ENCODE measurements at places on chromosomes 6 and 20.

DNA sequence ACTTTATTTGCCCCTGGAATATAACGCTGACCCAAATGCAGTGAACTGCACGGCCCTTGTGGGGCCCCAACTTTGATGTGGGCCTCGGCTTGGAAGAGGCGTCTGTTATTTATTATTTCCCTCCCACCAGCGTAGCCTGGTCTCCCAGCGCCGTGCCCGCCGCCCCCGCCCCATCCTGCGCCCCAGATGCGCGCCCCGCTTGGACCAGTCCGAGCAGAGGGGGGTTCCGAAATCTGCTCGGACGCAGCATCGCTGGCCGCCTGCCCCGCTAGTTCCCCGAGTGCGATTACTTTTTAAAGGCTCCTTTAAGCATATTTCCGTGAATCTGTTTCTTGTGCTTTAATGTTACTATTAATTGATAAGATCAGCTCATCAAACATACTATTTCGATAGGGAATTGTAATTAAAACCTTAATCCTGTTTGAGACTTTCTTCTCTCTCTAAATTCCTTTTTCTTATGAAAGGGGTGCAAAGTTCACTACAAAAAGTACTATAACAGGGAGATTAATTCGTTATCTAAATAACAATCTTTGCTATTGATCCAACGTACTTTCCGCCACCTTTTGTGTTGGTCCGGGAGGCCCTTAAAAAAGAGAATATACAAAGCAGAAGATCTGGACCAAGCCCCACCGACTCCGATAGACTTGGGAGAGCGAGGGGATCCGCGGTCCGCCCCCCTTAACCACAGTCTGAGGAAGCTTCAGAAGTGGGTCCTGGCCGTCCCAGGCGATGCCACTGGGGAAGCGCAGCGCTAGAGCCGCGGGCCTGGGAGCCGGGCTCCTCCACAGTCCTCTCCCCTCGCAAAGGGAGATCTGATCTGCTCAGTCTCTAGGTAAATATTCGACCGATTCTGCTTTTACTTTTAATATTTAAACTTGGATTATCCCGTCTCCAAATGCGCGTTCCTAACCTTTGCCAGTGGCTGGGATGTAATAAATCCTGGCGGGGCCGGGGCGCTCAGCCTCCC, 10.2 kb downstream of the POU3F2 start:
- DNase-seq: no peak

DNA sequence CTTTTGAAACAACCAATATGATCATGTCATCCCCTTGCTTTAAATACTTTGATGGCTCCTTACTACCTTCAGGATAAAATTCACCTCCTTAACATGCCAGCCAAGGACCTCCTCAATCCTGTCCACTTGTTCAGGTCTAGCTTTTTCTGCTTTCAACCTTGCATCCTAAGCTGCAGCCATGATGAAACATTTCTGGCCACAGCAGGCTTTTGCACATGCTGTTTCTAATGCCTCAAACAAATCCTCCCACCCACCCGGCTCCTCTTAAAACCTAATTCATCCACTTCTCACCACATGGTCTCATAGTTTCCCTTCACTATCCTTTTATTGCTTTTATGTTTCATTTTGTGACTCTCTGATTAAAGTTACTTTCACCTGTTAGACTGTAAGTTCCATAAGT, 124.6 kb downstream of the MYB start:
- DNase-seq: no peak

DNA sequence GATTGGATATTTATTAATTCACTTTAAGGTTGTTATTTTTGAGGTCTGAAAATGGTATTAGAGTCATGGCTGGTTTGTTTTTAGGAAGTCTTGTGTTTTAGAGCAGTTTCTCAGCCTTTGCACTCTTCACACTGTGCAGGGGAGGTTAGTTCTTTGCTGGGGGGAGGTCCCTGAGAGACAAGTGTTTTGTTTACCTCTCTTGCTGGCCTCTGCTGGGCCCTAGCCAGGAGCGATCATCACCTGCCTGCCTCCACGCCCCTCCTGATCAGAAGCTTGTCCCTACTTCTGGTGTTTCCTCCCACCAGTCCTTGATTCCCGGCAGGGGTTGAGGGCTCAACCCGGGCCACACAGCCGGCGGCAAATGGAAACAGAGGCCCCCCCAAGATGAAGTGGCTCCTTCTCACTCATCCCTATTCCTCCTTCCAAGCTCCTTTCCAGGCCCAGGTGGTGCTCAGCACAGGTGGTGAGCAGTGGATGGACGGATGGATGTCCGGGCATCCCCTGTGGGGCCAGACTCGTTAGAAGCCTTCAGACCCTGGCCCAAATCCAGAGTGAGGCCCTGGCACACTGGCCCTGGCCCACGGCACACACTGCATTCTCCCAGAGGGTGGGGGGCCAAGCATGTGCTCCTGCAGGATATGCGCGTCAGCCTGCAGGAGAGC, 51.3 kb downstream of the GRM4 start:
- no peak for DNase-seq

DNA sequence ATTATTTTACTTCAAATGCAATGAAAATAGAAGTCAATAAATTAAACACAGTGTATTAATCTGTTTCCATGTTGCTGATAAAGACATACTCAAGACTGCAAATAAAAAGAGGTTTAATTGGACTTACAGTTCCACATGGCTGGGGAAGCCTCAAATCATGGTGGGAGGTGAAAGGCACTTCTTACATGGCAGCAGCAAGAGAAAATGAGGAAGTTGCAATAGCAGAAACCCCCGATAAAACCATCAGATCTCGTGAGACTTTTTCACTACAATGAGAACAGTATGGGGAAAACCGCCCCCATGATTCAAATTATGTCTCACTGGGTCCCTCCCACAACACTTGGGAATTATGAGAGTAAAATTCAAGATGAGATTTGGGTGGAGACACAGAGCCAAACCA, 82.2 kb downstream of the GPR63 start:
- no peak for DNase-seq

DNA sequence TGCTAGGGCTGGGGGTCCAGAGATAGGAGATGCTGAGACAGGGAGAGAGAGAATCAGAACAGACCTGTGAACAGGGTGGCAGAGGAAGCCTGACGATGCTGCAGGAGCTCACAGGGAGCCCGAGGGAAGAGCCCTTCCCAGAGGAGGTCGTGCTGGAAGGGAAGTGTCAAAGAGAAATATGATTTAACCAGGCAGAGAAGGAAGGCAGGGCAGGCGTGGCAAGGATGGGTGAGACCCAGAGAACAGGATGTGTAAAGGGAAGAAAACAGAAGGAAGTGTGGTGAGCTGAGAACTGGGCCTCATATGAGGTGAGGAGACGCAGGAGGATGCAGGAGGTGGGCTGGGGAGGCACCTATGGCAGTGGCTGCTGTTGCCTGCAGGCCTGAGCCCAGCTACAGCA, 105.6 kb downstream of the ZDHHC14 start:
- no peak for DNase-seq

- DNase-seq: no peak
These were observed 45.6 kb downstream of the FAM50B start for GRCh38 chr6:3894590-3895311.

DNA sequence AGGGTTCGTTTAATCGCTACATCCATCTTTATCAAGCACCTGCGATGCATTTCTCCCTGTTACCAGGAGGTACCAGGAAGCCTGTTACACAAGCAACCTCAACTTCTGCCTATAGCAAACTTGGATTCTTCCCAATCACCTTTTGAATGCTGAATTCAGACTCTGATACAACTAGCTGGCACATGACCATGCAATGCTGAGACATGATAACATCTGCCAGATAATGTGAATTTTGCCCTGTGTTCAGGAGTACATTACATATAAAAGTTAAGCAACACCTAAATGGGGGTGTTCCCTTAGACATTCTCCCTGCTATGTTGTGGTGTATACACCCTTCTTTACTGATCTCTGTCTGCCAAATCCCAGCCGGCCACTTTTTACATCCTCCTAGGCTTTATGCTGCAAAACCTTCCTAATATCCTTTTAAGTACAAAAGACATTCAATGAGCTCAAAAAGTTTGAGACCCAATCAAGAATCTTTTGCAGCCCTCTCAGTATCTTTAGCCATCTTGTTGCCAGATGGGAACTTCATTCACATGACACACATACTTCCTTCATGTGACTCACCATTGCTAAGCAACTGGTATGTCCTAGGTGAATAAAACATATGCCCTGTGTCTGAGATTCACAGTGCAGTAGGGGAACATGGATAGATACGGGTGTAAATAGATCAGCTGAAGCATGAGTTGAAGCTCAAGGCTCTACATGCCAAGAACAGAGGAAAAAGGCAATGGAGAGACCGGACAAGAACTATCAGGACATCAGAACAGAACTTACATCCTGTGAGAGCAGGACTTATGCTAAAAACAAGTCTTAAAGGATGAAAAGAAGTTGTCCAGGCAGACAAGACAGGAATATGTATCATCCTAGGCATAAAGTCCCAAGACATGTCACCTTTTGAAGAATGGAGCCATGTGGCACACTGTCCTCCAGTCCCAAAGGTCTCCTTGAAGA, 84.3 kb downstream of the ZHX3 start:
- DNase-seq: peak; percentile 86

- DNase-seq: no peak
These were observed 1.9 kb upstream of the ULBP1 start for GRCh38 chr6:149961728-149962425.

GRCh38 chr20:39164642-39165041, 202.5 kb downstream of the DHX35 start:
- no peak for DNase-seq
